ENCODE measurements at places on chromosomes 12 and 14.

DNA sequence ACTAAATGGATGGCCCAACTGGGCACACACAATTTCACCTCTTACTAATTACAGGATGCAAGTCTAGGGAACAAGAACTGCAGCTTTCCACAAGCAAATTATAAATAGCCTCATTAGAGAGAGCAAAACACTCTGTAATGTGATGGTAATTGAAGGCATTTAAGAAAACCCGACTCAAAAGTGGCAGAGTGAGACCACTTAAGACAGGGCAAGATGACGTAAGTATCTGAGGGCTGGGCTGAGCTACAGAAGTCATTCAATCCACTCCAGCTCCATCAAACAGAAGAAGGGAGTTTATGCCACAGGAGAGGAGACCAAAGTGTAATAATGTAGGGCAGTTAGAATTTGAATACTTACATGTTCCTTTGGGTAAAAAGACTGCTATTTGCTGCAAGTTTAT is 90.3 kb downstream of the PRKAB1 start:
- DNase-seq: no peak

DNA sequence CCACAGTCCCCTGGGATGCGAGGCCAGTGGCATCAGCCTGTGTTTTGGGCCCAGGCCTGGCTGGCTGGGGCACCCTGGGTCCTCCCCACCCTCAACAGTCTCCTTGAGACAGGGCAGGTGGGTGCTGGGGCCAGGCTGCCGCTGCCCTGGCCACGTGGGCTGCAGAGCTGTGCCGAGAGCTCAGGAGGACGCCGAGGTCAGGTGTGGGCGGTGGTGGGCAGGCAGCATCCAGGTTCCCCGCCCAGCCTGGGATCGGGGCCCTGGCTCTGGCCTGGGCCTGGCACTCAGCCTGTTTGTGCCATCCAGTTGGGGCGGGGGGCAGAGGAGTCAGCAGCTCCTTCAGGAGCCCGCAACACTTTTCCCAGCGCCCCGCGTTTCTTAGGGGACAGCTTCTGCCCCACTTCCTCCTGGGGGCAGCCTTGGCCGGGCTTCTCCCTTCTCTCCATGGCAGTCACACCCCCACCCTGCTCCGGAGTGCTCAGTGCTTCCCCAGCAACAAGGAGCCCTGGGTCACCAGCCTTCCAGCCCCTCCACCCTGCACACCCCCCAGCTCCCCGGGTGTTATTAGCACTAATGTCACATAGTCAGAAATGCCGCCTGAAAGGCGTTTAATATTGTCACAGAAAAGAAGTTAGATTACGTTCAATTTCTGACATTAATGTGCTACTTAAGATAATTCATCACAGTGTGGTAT is 30.8 kb downstream of the KIF26A start:
- DNase-seq: no peak

GRCh38 chr12:103444983-103445382 is 50.8 kb downstream of the C12orf42 start:
- DNase-seq: no peak

DNA sequence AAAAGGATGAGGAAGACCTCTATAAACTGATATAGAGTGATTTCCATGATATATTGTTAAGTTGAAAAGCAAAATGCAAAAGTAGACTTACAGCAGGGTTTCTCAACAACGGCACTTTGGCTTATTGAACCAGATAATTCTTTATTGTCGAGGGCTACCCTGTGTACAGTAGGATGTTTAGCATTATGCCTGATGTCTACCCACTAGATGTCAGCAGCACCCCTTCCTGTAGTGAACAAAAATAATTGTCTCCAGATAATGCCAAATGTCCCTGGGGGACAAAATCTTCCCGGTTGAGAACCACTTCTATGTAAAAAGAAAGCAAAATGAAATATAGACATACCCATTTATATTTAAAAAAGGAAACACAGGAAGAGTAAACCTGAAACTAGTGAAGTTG is 32.4 kb downstream of the ABCD2 start:
- no peak for DNase-seq

DNA sequence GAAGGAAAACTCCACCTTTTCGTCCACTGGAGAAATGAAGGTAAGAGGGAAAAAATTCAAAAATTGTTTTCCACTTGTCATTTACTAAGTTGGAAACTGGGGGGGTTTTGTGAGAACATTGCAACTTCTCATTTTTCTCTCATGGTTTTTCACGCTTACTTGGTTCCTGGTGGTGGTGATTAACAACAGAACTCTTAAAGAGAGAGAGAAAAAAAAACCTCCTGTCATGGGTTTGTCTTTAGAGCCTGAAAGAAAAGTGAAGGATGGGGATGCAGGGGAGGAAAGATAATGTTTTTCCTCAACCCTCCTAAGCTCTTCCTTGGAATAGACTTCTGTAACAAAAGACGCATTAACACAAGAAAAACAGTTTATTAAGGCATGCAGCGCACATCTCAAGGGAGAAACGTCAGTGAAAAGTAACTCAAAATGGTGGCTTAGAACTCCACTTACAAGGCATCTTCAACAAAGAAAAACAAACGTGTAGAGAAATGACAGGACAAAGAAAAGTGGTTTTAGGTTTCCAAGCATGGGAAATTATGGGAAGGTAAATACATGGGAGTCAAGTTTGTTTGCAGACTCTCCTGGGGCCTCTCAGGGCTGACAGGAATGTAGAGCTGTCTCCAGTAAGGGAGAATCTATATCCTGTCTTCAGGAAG is 81.9 kb upstream of the ATF7IP start:
- no peak for DNase-seq

DNA sequence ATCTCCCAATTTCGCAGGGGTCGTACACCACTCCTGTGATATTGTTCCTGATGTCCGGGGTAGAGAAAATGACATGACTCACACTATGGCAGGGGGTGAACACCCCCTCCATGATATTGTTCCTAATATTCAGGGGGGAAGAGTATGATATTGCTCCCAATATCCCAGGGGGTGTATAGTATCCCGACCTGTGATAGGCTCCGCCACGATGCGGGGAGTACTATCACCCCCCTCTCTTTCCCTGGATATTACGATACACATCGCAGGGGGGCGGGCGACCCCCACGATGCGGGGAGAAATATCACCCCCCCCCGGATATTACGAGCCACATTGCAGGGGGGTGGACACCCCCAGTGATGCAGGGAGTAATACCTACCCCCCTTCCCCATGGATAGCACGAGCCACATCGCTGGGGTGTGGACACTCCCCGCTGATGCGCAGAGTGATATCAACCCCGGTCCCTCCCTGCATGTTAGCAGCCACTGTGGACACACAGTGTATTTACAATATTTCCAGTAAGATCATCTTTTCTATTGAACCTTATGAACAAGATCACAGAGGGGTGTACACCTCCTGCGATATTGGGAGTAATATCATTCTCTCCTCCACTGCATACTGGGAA is 17.7 kb downstream of the SMIM41 start:
- no peak for DNase-seq

GRCh38 chr14:70999117-70999516 is 91.9 kb downstream of the PCNX1 start:
- DNase-seq: no peak

DNA sequence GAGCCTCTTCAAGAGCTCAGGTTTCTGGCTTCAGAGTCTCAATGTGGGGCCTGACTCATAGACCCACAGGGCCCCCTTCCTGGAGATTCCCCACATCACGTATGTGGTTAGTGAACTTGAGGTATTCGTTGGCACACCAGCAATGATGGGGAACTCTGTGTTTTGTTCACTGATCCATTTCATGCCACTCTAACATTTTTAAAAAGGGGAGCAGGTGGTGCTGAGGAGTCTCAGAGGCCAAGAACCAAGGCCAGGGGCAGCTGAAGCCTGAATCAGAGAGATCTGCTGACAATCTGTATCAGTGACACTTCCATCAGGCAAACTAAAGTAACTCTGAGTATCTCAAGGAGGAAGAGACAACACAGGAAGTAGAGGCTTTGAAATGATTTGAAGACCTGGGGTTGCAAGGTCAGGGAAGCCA is 323.4 kb downstream of the VRK1 start:
- DNase-seq: no peak

DNA sequence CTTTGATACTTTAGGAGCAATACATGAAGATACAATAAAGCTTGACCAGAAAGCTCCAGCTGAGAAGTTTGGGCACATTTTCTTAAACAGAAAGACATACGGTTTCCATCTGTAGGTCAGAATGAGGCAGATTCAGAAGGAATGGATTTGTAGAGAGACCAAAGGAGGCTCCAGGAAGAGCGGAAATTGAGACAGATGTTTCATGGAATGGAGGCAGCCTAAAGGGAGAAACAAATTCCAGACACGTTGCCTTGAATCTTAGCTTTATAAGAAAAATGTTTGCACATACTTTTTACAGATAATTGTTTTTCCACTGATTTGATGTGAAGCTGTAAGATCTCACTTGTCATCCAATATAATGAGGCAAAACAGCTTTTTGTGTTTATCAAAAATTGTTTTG is 24.8 kb downstream of the EPYC start:
- no peak for DNase-seq

GRCh38 chr12:53624956-53625355 is 1.2 kb downstream of the ATF7 start:
- no peak for DNase-seq

DNA sequence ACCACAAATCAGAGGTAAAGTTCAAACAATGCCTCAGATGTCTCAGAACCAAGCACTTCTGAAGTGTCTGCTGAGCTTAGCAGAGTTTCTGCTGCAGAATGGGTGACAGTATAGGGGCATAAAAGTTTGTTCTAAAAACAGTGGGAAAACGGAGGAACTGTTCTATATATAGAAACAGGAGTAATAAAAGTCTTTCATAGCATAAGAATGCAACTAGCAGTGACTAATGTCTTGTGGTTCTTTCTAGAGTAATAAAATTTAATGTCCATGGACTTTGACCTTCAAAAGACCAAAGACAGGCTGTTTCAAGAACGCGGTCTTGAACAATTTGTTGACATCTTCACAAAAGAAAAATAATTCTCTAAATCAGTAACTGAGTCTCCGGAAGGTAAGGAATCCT is 107.5 kb upstream of the FAR2 start:
- no peak for DNase-seq

GRCh38 chr12:52575948-52576347 is 2.3 kb upstream of the KRT74 start:
- DNase-seq: no peak

- no peak for DNase-seq
These were observed 580.9 kb downstream of the SOX5 start for GRCh38 chr12:23368590-23368989.

GRCh38 chr14:99728981-99729451 is 44.9 kb downstream of the CYP46A1 start:
- DNase-seq: no peak

DNA sequence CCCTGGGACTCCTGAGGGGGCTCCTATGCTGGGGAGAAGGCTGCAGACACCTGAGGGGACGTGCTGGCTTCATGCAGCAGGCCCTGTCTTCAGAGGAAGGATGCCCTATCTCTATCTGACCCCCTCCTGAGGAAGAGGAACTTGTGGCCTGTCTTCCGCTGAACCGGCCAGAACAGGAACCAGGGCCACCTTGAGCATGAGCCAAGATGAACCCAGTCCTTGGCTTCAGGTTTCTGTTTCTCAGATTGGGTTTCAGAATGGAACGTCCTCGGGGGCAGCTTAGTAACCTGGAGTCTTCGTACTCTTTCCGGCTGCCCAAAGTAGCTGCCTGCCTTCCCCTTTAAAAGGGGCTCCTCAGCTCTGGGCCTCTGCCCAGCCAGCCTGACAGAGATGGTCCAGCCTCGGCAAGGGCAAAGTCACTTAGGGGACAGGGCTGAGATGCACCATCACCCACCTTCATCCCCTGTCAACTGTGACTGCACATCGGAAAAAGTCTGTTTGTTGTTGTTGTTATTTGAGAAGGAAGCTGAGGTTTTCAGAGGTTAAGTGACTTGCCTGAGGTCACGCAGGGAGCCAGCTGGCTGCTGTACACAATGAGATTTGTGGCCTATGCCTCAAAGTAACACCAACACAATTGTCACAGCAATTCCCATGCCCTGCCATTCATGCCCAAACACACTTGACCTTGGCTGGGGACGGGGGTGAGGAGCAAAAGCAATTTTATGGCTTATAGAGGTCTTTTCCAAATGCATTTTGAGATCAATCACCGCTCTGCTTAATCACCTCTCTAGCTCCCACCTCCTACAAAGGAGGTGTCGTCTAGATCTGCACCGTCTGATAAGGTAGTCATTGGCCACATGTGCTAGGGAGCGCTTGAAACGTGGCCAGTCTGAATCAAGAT is 13.4 kb downstream of the ASB2 start:
- DNase-seq: no peak

DNA sequence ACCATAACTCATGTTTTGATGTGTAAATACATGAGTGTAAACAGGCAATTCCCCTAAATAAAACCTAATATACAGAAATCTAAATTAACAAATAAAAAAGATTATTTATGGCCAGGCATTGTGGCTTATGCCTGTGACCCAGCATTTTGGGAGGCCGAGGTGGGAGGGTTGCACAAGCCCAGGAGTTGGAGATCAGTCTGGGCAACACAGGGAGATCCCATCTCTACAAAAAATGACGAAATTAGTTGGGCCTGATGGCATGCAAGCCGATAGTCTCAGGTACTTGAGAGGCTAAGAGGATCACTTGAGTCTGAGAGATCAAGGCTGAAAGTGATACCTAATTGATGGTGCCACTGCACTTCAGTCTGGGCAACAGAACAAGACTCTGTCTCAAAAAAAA is 48.7 kb downstream of the BCAT1 start:
- no peak for DNase-seq

GRCh38 chr12:67358781-67359338 is 89.7 kb downstream of the CAND1 start:
- DNase-seq: no peak

DNA sequence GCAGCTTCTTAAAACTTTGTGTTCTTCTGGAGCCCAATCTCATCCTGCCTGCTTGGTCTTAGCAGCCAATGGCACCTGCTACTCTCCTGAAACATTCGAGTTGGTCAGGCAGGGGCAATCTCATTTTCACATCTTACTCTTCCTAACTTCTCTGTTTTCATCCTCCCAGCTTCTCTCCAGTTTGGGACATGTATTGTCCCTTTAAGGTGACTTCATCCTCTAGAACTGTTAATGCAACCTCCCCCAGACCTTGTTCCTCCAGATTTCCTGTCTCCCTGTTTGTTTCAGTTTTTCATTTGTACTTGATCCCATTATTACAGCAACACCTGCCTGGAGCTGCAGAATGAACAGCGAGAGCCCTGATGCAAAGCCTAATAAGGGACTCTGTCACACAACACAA is 31.3 kb downstream of the SERPINA11 start:
- DNase-seq: no peak

DNA sequence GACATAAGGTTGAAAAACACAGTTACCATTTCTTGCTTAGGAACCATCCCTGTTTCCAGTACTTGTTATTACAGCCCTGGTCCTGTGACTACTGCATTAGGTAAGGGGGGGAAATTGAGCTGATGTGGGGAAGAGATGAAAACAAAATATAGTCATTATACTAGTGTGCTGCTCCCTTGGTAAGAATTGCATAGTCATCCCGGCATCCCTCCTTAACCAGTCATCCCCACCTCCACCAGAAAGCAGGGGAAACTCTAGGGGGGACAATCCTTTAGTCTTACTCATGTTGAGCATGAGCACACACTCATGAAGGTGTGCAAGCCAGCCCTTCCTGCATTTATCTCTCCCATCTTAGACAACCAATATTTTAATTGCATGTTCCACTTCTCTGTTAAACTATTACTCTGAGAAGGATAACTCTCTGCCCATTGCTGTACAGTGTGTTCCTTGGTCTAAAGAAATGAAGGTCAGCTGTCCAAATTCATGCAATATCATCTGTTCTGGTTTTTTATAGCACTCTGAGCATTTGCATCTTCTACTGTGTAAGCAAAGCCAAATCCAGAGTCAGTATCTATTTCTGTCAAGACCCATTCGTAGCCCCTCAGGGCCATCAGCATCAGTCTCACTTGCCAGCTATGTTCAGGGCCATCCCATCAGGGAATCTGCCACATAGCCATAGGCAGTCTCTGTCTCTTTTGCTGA is 46.8 kb downstream of the TMEM30B start:
- DNase-seq: no peak

GRCh38 chr14:67710209-67710608 is 8.5 kb downstream of the RDH12 start:
- DNase-seq: no peak
